Activated naive CD8-positive, alpha-beta T cell treated with anti-CD3 and anti-CD28 coated beads, Interleukin-2, amount 10 ng/mL, durations not matched to agents 7 days and 5 days (primary cell): ENCODE measurements at places on chromosomes 7 and 10.
A peak's percentile ranks its signal among the peaks of the same experiment; 100 is the strongest.

DNA sequence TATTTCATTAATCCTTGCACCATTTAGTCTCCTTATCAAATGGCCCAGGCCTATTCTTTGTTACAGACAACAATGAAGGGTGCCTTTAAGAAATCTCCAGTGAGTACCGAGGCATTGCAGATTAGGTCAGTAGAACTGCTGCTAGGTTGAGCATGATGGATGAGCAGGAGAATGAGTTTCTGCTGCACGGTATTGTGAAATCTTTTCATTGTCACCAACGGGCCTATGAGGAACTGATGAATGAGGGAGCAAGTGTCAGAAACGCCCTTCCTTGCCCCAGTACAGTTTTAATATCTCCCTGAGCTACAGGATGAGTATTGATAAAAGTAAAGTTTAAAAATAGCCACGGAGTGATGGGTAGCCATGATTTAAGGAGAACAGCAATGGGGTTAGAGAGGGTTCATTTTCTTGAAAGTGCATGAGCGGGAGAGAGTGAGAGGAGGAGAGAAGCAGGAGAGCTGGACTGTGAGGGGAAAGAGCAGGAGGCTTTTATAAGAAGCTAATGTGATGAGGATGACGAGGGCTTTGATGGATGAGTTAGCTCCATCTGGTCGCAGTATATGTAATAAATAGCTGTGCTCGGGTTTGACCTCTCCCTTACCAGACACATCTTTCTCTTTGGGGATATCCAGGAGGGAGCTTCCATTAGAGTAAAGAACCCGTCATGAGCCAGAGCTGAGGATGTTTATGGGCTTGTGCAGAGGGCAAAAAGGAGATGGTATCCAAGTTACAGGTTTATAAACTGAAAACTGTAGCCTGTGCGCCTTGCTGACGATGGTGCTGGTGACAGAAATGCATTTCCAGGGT is 526.1 kb downstream of the LRMDA start:
- DNase-seq, result no peak

- DNase-seq, result no peak
Observed at GRCh38 chr10:32971536-32972091, 13.6 kb upstream of the ITGB1 start.

DNA sequence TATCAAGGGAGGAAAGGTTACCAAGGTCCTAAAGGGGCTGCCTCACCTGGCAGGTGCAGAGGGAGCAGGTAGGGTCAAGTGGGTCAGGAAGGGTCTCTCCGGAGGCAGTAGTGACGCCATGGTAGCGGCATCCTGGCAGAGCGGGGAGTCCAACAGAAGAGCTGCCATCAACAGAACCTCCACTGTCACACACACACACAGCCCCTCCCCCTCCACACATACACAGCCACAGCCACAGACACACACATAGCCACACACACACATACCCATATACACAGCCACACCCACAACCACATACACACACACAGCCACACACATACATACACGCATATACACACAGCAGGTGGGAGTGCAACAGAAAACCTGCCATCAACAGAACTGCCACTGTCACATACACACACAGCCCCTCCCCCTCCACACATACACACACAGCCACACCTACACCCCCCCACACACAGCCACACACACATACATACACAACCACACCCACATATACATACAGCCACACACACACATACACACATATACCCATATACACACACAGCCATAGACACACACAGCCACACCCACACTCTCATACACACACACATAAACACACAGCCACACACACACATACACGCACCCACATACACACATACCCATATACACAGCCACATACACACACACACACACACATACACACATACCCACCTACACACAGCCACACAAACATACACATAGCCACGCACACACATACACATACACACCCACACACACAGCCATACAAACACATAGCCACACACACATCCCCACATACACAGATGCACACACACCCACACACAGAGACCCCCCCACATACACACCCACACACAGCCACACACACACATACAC is 23.1 kb downstream of the KCP start:
- peak; percentile 29 for DNase-seq

DNA sequence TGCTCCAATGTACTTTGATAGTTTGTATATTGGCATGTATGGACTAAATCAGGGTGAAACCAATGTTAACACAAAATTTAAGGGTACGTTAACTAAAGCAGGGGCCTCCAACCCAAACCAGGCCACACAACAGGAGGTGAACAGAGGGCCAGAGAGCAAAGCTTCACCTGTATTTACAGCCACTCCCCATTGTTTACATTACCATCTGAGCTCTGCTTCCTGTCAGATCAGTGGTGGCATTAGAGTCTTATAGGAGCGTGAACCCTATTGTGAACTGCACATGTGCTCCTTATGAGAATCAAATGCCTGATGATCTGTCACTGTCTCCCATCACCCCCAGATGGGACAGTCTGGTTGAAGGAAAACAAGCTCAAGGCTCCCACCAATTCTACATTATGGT is 62.0 kb upstream of the SCIN start:
- no peak for DNase-seq

- DNase-seq, result no peak
Observed at GRCh38 chr10:75613685-75614504, 182.5 kb downstream of the LRMDA start.

DNA sequence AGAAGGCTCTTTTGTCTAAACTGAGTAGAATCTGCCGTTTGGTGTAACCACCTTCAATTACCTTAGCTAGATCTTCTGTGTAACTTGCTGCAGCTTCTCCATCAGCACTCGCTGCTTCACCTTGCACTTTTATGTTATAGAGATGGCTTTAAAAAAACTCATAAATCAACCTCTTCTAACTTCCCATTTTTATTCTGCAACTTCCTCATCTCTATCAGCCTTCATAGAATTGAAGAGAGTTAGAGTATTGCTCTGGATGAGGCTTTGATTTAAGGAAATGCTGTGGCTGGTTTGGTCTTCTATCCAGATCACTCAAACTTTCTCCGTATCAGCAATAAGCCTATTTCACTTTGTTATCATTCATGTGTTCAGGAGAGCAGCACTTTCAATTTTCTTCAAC is 1131.9 kb upstream of the CELF2 start:
- DNase-seq, result no peak

DNA sequence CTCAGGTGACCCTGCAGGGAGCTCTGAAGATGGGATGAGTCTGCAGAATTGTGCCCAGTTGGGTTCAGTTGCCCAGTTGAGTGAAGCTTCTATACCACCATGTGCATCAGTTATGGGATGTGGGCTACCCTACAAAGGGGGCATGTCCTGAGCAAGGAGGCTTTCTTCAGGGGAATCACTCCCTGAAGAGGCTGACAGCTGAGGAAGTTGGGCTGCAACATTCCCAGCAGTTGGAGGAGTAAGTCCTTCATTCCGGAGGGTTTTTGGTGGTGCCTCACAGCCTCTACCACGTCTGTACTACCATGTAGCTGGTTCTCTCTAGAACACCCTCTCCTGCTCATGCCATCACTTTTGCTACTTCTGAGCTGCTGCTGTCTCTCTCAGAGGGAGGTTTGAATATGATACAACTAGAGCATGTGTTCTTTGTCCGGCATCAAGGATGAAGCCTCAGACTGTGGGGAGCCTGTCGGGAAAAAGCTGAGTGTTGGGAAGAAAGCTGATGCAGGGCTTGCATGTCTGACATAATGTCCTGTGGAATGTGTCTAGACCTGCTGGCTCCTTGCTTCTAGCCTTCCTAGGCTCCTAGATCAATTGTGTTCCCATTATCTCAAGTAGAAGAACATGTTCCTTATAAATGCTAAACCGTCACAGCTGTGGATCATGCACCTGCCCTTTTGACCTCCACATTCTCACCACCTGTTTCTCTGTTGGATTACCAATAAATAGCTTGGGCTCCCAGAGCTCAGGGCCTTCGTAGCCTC is 355.8 kb downstream of the CCSER2 start:
- DNase-seq, result no peak

DNA sequence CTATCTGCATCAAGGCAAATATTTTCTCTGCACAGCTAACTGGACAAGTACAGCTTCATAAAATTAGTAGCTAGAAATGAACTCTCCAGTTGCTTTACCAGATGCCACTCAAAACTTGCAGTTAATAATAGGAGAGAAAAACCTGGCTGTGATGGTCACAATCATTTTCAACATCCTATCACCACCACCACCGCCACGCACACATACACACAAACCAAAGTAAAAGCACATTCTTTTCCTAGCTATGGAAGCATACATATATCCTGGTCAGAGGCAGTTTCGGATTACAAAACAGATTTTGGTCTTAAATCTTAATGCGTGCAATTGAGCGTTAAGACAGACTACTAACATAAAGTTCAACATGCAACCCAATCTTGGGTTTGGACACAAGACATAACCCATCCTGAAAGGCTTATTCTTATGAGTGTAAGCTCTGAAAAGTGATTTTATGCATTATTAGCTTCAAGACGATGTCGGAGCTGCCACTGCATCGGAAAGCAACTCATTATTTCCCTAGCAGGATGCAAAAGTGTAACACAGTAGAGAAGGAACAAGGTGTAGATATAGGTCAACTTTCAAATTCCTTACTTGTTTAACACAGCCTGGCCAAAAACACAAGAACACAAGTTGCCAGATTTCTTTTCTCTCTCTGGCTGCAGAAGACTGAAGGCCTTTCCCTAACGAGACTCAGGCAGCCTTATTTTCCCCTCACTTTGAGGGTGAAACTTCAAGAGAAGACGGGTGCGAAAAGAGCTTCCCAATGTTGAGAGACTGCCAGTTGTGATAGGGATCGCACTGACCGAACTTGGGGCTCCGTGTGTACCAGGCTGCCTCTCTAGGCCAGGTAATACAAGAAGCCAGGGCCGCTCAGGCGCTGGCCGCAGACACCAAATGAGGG is 1.2 kb downstream of the CACUL1 start:
- DNase-seq, result no peak

- no peak for DNase-seq
Observed at GRCh38 chr7:25940086-25940906, 211.7 kb upstream of the NFE2L3 start.

- no peak for DNase-seq
Observed at GRCh38 chr7:94697035-94697974, 41.4 kb upstream of the SGCE start.

GRCh38 chr10:90326498-90327267 is 531.2 kb downstream of the HTR7 start:
- no peak for DNase-seq

- no peak for DNase-seq
Observed at GRCh38 chr7:13976594-13976993, 12.9 kb downstream of the ETV1 start.

DNA sequence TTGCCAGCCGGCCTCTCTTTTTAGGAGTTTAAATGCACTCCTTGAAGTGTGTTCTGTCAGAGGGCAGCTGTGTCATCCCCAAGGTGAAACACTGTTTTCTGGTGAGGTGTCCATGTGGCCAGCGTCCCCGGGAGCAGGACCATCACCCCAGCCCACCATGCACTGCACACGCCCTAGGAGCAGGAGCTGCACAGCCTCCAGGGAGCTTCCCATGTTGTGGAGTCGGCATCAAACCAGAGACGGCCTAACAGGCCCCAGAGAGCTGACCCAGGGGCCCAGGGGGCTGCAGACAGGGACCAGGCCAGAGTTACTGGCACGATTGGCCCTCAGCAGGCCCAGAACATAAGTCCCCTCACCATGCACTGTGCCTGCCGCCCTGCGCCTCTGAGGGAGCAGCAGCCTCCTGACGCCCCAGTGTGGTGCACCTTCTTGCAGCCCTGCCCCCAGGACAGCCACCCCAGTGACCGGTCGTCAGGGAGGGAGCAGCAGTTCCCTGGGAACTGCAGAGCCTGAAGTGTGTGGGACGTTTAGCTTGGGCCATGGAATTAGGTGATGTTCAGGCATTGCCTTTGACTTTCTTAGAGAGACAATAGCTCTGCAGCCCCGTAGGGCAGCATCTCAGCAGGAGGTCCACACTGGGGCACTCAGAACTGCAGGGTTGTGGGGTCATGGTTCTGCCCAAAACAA is 97.9 kb downstream of the NKX6-2 start:
- no peak for DNase-seq
